Stimulated activated CD4-positive, alpha-beta T cell treated with anti-CD3 and anti-CD28 coated beads, Interleukin-12 subunit alpha, Interleukin-12 subunit beta, amount 100 ng/mL, for 48 hours (primary cell): ENCODE measurements at places on chromosomes 11 and 22.

DNA sequence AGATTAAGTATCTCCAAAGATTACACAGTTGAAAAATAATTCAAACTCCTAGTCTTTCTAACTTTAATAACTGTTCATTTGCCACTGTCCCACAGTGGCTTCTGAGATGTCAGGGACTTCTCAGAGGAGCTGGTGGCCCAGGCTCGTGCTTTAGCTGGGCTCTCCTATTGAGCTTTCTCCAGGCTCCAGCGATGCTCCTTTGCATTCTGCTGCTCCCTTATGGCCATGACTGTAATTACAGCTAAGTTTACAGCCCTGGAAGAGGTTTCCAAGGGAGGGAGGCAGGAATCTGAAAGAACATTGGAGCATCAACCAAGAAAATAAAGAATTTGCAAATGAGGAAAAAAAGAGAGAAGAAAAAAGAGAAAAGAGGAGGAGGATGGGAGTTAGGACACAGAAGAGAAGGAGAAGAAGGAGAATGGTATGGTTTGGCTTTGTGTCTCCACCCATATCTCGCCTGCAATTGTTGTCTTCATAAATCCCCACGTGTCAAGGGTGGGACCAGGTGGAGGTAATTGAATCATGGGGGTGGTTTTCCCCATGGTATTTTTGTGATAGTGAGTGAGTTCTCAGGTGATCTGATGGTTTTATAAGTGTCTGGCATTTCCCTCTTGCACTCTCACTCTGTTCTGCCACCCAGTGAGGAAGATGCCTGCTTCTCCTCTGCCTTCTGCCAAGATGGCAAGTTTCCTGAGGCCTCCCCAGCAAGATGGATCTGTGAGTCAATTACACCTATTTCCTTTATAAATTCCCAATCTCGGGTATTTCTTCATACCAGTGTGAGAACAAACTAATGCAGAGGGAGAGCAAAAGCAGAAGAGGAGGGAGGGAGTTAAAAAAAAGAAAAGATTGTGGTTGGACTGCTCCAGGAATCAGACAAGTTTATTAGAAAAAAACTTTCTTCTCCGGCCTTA, 857.0 kb downstream of the KCNA4 start:
- no peak for DNase-seq

GRCh38 chr22:50072167-50072555, 13.1 kb downstream of the MLC1 start:
- DNase-seq: no peak

- DNase-seq: no peak
Measured at GRCh38 chr11:26696330-26696729, 25.5 kb downstream of the SLC5A12 start.

DNA sequence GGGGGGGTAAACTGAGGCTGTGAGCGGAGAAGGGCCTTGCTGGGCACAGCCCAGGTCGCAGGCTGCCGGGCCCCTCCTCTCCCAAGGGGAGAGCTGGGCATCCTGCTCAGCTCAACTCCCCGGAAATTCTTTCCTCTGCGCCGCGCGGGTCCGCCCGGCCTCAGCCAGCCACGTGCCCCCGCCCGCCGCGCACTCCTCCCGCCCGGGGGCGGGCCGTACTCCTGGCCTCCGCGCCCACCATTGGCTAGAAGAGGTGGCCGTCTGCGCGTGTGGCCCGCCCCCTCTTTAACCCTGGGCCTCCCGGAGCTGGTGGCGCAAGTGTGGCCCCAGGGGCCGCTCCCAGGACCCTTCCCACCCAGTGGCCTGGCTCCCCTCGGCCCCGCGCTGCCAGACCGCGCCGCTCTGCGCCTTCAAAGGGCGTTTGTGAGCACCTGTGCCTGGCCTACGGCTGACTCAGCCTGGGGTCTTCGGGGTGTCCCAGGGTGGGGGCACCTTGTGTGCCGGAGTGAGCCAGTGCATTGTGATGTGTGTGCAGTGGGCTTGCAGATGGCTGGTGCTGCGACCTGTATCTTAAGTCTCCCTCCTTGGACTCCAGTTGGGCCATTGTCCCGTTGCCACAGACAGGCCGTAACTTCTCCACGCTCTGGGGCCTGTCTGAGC, 2.0 kb downstream of the MRGPRF start:
- peak; percentile 9 for DNase-seq

- DNase-seq: no peak
Measured at GRCh38 chr22:18997925-18998315, 61.8 kb upstream of the PRODH start.

DNA sequence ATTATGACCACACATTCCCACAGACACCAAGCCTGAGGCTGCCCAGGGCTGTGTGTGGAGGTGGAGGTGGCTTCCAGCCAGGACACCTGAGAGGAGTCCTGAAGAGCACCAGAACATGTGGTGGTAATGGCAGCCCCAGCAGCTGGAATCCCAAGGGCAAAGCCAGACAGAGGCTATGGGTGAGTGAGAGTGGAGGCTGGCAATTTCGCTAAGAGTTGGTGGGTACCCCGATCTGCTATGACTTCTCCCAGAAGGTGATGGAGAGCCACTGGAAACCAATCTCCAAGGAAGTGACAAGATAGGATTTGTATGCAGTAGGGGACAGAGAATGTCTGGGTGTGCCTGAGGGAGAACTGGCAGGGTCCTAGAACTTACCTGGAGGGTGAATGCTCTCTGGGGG, 69.3 kb upstream of the CLTCL1 start:
- no peak for DNase-seq

GRCh38 chr11:63660972-63661371, 10.2 kb downstream of the ATL3 start:
- DNase-seq: no peak

DNA sequence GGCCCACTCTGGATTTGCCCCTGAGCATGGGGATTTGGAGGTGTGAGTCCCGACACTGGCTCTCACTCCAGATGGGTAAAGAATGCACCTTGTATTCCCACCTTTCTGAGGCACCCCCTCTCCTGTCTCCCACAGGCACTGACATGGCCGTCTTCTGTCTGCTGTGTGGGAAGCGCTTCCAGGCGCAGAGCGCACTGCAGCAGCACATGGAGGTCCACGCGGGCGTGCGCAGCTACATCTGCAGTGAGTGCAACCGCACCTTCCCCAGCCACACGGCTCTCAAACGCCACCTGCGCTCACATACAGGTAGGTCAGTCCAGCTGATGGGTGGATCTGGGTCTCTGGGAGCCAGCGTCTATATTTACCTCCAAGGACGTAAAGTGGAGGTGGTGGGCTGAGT, 54.2 kb upstream of the NNMT start:
- no peak for DNase-seq

DNA sequence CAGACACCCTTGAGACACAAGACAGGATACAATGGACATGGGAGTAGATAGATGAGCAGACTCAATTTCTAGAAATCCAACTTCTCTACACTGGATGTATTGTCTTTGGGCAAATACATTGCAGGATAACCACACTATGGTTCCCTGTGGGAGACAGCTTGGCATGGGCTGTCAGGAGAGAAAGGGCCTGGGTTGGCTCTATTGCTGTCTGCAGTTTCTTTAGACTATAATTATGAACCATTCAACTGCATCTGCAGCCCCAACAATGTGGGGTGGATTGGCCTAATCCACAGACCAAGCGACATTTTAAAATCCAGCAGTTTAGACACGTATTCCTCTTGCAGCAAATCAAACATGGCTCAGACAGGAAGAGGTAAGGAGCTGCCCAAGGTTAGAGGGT, 60.3 kb downstream of the ETS1 start:
- DNase-seq: no peak

DNA sequence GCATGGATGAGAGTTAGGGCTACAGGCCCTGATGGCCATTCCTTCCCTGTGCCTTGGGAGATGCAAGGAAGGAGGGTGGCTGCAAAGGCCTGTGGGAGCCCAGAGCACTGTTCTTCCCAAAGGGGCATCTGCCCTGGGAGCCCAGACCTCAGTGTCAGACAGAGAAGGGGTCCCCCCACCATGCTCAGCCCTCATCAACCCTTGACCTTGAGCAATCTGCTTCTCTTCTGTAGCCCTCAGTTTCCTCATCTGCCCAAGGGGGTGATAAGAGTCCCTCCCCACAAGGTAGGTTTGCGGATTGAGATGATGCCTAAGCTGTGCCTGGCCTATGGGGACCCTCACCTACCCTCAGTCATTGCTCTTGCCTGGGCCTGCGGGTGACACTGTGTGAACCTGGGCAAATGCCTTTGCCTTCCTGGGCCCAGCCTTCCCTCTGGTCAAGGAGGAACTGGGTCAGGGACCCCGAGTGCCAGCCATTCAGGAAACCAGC, 47.5 kb downstream of the IGLL5 start:
- no peak for DNase-seq

GRCh38 chr11:66562907-66563583, 5.4 kb downstream of the CTSF start:
- DNase-seq: no peak

- no peak for DNase-seq
Measured at GRCh38 chr11:19499026-19499669, 213.5 kb upstream of the NAV2 start.

DNA sequence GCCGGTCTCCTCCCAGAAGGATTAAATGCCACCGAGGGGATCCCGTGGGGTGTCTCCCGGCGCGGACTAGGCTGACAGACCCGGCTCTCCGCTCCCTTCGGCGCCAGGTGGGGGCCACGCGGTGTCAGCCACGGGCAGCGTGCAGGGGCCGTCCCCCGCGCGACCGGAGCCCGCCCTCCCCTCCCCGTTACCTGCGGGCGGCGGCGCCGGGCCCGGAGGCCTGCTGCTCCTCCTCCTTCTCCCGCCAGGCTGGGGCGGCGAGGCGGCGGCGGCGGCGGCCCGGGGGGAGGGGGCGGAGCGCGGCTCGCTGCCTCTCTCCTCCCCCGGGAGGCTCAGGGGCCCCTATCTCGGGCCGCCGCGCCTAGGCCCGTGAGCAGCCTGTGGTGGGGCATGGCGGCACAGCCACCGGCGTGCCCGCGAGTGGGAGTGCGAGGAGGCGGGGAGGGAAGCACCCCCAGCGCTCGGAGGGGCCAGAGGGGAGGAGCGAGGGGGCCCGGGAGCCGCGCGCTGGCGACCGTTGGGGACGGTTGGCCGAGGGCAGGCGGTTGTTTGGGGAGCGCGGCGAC, 450 bp downstream of the ZBTB44 start:
- DNase-seq: peak; percentile 26

- no peak for DNase-seq
Measured at GRCh38 chr11:129508163-129508562, 132.5 kb downstream of the BARX2 start.

- DNase-seq: no peak
Measured at GRCh38 chr11:18310800-18311340, 11.1 kb downstream of the HPS5 start.

GRCh38 chr11:79352349-79352703, 88.5 kb downstream of the TENM4 start:
- no peak for DNase-seq

DNA sequence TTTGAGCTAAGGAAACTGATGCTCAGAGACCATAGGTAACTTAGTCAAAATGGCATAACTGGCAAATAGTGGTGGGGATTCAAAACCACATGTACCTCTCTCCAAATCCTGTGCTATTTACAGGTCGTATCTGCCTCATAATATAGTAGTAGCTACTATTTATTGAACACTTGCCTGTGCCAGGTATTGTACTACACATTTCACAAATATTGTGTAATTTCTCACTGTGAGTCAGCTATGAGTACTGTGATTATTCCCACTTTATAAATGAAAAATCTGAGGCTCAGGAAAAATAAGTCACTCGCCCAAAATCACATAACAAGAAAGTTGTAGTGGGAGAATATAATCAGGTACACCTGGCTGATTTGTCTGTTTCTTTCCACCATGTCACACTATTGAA, 199.8 kb upstream of the FAT3 start:
- no peak for DNase-seq

GRCh38 chr22:37377138-37377537, 50.1 kb downstream of the ELFN2 start:
- no peak for DNase-seq

GRCh38 chr22:27885977-27886842, 32.8 kb downstream of the PITPNB start:
- no peak for DNase-seq

- DNase-seq: no peak
Measured at GRCh38 chr11:120784566-120785251, 239.2 kb upstream of the TBCEL start.

- DNase-seq: no peak
Measured at GRCh38 chr22:37248251-37248650, 4.2 kb upstream of the RAC2 start.

GRCh38 chr22:46010951-46011626, 34.1 kb upstream of the WNT7B start:
- DNase-seq: no peak

DNA sequence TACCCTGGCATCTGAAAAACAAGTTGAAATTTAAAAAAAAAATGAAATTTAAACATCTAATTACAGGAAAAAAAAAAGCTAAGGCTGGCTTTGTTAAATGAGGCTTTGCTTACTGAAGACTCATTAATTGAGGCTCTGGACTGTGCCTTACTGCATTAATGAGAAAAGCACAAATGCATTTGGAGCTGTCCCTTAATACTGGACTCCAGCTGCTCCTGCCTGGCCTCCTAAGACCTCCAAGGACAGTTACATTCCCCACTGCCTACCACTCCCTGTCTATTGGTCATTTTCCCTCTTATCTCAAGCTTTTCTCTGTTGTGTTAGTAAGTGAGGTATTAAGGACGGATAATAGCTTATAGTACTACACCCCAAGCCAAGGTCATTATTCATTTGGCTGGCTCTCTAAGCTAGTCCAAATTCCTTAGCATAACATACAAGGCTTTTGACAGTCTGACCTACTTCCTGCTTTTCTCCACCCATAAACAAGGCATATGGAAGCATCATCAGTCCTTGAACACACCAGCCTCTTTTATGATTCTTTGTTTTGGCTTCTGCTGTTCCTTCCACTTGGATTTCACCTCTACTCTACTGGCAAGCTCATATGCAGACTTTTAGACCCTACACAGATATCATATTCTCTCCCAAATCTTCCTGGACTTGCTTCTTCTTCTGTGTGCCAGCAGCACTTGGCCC, 62.5 kb downstream of the USP35 start:
- DNase-seq: no peak

GRCh38 chr11:70948398-70948797, 304.0 kb downstream of the SHANK2 start:
- DNase-seq: no peak

- no peak for DNase-seq
Measured at GRCh38 chr11:44309478-44310205, at the start of gene ALX4. TSS of gene ALX4 (minus strand) at chr11:44310139. CDS start at chr11:44310062, 77 bp downstream.

DNA sequence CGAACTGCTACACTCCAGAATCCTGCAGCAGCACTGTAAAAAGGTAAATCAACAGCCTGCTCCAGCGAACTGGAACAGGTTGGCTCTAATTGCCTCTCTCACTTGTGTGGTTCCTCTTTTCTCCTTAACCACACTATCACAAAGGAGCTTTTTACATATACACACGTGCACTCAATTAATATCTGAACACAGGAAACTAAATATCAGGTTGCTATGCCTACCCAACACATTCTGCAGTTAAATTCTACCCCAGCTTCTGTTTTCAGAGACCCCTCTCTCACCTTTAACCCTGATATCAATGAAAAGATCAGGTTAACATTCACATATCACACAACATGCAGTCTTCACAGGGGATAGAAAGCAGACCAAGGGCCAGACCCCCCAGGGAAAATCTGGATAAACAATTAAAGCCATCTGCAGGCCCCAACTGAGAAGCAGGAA, 11.0 kb downstream of the RBFOX2 start:
- no peak for DNase-seq
